ENCODE measurements at places on chromosomes 2 and 18.

- DNase-seq, result no peak
These were observed 789.7 kb upstream of the SLC39A10 start for GRCh38 chr2:194867328-194867727.

DNA sequence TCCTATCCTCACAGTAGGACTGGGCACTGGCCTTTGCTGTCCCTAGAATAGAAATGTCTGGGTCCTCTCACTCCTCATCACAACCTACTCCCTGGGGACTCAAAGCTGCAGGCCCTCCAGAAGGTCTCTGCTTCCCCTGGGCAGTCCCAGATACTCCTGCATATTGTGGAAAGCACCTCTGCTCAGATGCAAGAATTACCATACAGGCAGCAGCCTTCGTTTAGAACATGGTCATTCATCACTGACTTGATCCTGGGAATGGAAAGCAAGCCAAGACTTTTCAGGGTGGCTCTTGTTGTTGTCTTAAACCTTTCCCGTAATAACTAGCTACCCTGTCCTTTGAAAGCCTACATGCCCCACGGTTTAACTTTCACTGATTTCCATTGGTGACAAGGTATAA lies 53.1 kb upstream of the NPAS2 start:
- no peak for DNase-seq

DNA sequence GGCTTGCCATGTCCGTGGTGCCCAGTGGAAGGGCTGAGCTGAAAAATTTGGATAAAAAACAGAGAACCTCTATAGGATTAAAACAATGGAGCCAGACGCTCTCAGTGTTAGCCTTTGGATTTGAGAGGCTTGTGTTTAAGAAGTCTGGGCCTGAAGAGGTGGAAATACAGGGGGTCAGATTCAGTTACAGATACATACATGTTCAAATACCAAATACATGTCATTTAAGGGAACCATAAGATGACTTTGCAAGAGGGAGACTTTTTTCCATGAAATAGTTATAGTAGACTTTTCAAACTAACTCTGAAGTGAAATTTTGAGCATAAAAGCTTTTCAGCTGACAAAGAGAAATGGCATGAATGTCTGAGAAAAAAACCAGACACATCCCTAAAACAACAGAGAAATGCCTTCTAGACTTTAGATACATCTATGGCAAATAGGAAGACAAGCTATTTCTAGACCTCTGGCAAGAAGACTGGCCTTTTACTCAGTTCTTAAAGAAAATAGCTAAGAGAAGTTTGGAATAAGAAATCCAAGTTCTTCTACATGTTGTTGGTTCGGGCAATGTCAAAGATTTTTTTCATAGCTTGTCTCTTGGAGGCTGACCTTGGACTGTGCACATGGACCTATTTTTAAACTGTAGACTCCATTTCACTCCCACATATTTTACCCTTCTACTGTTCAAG lies 112.9 kb downstream of the LTBP1 start:
- no peak for DNase-seq

GRCh38 chr2:18435426-18436037 lies 124.9 kb downstream of the RDH14 start:
- no peak for DNase-seq

GRCh38 chr2:233152541-233152940 lies 92.4 kb downstream of the INPP5D start:
- DNase-seq, result no peak

GRCh38 chr2:136124805-136125204 lies 6.9 kb upstream of the CXCR4 start:
- DNase-seq, result no peak

DNA sequence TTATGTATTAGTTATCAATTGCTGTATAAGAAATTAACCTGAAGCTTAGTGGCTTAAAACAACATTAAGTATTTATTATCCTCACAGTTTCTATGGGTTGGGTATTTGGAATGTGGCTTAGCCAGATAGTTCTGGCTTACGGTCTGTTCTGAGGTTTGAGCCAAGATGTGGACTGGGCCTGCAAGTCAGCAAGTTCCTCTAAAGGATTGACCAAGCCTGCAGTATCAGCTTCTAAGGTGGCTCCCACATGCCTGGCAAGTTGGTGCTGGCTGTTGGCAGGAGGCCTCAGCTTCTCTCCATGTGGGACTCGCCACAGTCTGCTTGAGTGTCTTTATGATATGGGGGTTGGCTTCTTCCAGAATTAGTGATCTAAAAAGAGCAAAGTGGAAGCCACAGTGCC lies 45.0 kb upstream of the TCF4 start:
- no peak for DNase-seq

DNA sequence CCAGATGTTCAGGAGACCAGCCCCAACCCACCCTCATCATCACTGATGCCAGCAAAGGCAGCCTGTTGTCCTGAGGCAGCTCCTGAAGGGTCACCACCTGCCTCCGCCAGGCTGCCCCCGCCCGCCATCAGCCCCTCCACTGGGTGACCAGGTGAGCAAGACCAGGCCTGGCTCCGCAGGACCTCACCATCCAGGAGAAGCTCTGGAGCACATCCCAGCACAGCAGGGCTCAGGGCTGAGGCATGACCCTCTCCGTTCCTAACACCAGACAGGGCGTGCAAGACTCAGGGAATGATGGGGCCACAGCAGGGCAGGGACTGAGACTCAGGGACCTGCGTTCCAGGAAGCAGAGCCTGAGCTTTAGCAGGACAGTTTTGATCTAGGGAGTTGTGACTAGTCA lies 218.8 kb upstream of the RAB6C start:
- no peak for DNase-seq

DNA sequence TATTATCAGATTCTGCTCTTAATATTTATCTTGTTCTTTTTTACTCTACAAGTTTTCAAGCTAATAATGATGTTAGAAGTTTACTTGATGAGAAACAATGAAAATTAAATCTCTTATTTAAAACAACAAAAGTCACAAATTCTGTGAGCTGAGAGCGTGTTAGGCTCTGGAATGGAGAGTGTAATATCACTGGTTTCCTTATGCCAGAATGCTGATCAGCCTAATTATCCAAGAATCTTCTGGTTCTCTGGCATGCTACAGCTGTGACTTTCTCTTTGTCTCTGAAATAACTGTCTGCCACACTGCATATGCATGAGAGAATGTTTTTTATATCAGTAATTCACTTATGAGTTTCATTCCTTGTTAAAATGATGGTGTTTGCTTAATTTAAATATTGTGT lies 236.7 kb downstream of the PARD3B start:
- no peak for DNase-seq

GRCh38 chr2:106516436-106516835 lies 29.3 kb downstream of the CD8B2 start:
- no peak for DNase-seq
